NCI-H1092 treated with DMSO at 0.1 percent for 48 hours (cell line): ENCODE measurements at places on chromosomes 2 and 18.

- peak; percentile 21 for DNase-seq
Measured at GRCh38 chr2:63399156-63399555, 189.1 kb downstream of the WDPCP start.

DNA sequence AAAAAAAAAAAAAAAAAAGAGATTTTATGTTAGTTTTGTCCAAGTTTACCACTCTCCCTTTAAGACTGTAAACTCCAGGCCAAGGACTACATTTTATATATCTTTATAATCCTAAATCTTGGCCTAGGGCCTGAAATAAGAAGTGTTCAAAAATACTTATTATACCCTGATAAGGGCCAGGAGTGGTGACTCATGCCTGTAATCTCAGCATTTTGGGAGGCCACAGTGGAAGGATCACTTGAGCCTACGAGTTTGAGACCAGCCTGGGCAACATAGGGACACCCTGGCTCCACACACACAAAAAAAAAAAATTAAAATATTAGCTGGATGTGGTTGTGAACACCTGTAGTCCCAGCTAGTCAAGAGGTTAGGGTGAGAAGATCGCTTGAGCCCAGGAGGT lies 12.7 kb downstream of the TRIP12 start:
- DNase-seq, result no peak

- DNase-seq, result no peak
Measured at GRCh38 chr2:3043726-3044125, 333.9 kb downstream of the EIPR1 start.

DNA sequence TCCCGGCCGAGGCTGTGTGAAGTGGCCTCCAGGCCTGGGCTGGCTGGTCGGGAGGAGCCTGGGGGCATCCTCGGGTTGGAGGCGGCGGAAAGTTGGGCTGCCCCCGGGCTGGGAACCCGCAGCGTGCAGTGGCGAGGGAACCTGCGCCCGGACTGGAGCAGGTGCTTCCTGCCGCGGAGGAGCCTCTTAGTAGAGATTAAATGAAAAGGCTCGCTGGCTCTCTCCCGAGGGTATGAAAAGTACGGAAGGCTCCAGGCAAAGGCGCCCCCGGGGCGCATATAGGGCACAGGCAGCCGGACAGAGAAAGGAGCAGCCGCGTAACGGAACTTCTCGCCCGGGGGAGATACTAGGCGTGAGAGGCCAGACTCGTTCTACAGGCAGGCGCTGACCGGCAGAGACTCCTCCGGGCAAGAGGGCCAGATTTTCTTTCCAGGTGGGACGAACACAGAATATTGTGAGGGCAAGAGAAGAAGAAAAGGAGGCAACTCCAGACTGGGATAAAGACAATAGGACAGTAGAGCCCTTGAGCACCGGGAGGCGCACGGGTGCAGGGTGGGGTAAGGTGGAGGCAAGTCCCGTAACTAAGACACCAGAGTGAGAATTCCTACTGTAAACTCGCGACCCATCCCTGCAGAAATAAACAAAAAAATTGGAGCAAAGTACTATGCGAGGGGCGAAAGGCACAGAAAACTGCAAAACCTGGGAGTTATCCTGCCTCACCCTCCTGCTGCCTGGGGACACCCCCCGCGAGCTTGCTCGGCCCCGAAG lies 816 bp downstream of the CDH2 start:
- DNase-seq, result peak; percentile 79

DNA sequence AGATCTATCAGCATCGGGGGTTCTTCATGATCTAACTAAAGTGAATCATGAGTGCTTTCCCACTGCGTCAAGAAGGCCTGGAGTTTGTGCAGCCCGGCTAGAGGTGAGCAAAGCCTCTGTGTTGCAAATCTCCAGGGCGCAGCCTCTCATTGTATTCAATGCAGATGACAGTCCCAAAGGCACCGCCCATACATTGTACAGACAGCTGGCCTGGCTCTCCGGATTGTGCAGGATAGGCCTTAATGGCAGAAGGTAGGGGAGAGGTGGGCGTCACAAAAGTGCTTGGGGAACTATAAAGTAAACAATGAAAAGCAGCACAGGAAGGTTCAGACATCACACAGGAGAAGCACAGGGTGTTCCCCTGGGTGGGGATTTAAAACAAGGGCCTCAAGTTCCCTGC lies 907 bp upstream of the GYPC start:
- DNase-seq, result no peak

- no peak for DNase-seq
Measured at GRCh38 chr2:143530758-143531157, 401.5 kb downstream of the ARHGAP15 start.

GRCh38 chr2:234514099-234514498 lies 17.2 kb upstream of the ARL4C start:
- no peak for DNase-seq

DNA sequence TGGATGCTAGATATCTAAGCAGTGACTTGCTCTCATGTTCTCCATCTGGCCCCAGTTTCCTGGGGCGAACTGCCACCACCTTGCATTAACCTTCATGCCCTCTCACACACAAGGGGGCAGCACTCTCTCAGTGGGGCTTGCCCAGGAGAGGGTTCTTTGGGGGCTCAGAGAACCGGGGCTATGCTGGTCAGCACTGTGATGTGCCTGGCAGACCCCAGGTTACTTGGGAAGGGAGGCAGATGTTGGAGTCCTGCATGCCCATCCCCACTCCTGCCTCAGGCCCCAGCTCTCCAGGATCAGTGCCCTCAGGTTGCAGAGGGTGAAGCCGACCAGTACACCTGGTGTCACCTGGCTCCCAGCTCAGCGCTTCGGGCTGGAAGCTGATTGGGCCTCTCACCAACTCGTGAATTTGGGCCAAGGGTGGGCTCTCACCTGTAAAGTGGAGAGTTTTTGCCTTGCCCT lies 396.2 kb upstream of the HS6ST1 start:
- DNase-seq, result no peak

DNA sequence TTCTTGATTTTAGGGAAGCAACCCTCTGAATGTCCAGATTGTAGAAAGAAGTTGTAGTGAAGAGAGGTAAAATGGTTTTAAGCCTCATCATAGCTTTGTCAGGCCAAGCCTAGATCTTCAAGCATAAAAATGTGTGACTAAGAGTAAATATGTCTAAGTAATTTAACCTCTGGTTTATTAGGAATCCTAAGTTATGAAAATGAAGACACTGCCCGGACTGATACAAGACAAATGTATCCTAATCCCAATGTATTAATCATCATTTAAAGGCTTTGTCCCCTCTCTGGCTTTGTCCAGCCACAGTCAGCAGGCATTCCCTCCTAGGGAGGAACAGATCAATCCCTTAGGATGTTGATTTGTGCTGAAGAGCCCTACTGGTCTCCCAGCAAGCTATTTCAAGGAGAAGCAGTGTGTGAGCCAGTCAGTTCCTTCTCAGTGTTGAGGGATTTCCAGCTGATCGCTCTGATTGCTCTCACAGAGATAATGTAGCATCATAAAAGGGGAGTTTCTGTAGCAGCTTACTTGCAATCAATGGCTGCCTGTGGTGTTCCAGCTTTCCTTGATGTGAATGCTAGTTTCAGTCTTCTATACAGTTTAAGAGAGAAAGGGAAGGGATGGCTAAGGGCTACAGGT lies 796.1 kb downstream of the EPHA4 start:
- no peak for DNase-seq

DNA sequence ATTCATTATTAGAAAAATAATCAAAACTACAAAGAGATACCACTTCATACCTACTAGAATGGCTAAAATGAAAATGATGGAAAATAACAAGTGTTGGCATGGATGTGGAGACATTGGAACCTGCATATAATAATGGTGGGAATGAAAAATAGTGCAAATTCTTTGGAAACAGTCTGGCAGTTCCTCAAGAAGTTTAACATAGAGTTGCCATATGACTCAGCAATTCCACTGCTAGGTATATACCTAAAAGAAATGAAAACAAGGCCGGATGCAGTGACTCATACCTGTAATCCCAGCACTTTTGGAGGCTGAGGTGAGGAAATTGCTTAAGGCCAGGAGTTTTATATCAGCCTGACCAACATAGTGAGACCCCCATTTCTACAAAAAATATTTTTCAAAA lies 41.6 kb upstream of the ACYP2 start:
- no peak for DNase-seq

- DNase-seq, result peak; percentile 83
Measured at GRCh38 chr2:201642086-201642578, 1.2 kb downstream of the TMEM237 start.
